ENCODE measurements at places on chromosomes 13 and 19. TPM values are rescaled to one million over a fixed set of nuclear protein-coding genes. Genes with fewer than 3 reads are reported as not detected.

- no peak for DNase-seq
Measured at GRCh38 chr13:89518289-89519077, 1829.0 kb upstream of the MIR17HG start.

DNA sequence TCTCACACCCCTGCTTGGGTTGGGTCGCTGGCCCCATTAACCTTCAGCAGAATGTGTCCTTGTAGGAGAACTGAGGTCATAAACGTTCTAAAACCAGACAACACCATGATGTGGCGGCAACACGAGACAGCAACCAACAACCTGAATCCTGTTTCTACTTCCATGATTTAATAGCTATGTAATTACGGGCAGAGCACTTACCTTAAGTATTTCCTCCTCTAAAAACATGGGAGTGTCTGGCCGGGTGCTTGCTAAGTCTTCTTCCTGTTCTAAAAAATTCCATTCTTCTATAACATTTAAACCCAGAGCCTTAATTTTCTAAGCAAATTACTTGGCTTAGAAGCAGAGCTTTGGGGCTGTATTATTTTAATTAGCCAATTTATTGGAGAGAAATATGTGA is 33.5 kb upstream of the IRS2 start:
- DNase-seq: no peak

Gene LRRC8E
- total RNA-seq: 0.48 TPM

Gene LNX2
- 5.3 TPM for total RNA-seq

Gene ATP12A
- total RNA-seq: not detected

Gene ONECUT3
- total RNA-seq: 0.48 TPM

Gene TEX30
- 10.1 TPM for total RNA-seq

Gene RFPL4AL1
- 20.2 TPM for total RNA-seq

All from umbilical cord (tissue), 2 donors.